ENCODE measurements at places on chromosomes 3 and 15. TPM values are rescaled to one million over a fixed set of nuclear protein-coding genes. Genes with fewer than 3 reads are reported as not detected.

GRCh38 chr3:58029842-58030584 lies 21.8 kb downstream of the FLNB start:
- DNase-seq = no peak

GRCh38 chr3:45362758-45363157 lies 25.6 kb upstream of the LARS2 start:
- DNase-seq = no peak

DNA sequence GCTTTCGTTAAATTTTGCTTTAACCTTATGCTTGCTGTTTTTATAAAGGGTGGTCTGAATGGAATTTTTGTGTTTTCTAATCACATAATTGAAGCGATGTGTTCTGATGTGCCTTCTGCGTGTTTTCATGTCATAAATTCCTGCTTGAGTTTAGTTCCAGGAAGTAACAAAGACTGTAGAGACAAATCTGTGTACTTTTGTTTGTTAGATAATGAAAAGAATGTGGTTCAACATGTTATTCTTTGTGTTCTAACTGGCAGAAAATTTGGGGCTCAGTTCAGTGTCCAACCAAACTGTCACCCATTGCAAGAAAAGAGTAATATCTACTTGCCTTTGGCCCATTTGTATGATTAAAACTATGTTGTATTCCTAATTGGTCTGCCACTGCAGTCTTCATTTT lies 324.0 kb downstream of the DIPK2A start:
- no peak for DNase-seq

Gene SKOR1
- polyA plus RNA-seq = 0.47 TPM

- DNase-seq = peak; percentile 57
Observed at GRCh38 chr3:152524198-152525140, 255.7 kb downstream of the MBNL1 start.

GRCh38 chr3:33092496-33093254 lies 4.3 kb downstream of the GLB1 start:
- no peak for DNase-seq

GRCh38 chr3:3170998-3171397 lies 8.5 kb downstream of the CRBN start:
- no peak for DNase-seq

GRCh38 chr15:70382009-70382749 lies 284.5 kb upstream of the TLE3 start:
- DNase-seq = no peak

DNA sequence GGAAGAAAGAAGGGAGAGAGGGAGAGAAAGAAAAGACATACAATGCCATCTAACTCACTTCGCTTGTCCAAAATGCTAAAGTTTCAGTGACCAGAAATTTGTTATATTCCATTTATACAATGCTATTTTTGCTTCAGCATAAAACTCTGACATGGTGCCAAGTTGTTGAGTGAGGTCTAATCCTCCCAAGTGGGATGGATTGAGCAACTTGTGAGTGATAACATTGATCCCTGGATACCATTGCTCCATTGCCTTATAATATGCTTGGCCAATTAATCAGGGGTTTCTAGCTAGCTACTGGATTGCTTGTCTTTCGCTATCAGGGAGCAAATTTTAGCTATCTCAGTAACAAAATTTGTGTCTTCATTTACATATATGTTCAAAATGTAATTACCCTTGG lies 615.6 kb upstream of the DPPA4 start:
- DNase-seq = peak; percentile 31

- DNase-seq = no peak
Observed at GRCh38 chr3:71977525-71977924, 192.6 kb upstream of the PROK2 start.
